ENCODE measurements at places on chromosomes 13 and 19.

DNA sequence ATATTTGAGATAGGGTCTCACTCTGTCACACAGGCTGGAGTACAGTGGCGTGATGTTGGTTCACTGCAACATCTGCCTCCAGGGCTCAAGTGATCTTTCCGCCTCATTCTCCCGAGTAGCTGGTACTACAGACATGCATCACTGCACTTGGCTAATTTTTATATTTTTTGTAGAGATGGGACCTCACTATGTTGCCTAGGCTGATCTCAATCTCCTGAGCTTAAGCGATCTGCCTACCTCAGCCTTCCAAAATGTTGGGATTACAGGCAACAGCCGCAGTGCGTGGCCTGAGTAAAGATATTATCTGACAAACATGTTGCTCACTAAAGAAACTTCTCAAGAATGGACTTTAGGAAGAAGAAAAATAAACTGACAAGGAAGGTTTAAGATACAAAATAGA lies 125.4 kb upstream of the ABCC4 start:
- DNase-seq, result no peak

DNA sequence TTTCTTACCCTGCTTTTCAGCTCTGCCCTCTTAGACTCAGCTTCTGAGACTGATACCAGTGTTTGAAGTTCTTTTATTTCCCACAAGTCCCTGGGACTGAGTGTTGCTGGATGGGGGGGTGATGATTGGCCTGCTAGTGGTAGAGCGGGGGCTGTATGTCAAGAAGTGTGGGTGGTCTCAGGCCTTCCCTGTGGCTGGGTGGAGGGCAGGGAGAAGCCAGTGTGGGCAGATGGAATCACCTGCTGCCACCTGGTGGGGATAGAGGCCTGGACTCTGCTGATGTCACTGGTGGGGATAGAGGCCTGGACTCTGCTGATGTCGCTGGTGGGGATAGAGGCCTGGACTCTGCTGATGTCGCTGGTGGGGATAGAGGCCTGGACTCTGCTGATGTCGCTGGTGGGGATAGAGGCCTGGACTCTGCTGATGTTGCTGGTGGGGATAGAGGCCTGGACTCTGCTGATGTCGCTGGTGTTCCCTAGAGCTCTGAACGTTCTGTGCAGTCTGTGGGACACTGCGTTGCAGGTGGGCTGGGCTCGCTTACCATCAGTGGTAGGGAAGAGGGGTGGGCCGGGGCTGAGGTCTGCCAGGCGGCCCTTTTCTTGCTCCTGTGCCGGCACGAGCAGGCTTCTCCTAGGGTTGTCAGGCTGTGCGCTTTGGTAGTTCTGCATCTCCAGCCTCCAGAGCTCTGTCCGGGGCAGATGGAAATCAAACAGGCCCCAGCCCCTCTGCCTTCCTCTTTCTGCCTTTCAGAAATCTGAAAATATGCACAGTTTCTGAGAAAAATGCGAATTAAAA lies 101.3 kb downstream of the ARHGEF7 start:
- DNase-seq, result peak; percentile 15

- DNase-seq, result peak; percentile 17
Observed at GRCh38 chr13:27379694-27380641, 44.5 kb upstream of the GTF3A start.

DNA sequence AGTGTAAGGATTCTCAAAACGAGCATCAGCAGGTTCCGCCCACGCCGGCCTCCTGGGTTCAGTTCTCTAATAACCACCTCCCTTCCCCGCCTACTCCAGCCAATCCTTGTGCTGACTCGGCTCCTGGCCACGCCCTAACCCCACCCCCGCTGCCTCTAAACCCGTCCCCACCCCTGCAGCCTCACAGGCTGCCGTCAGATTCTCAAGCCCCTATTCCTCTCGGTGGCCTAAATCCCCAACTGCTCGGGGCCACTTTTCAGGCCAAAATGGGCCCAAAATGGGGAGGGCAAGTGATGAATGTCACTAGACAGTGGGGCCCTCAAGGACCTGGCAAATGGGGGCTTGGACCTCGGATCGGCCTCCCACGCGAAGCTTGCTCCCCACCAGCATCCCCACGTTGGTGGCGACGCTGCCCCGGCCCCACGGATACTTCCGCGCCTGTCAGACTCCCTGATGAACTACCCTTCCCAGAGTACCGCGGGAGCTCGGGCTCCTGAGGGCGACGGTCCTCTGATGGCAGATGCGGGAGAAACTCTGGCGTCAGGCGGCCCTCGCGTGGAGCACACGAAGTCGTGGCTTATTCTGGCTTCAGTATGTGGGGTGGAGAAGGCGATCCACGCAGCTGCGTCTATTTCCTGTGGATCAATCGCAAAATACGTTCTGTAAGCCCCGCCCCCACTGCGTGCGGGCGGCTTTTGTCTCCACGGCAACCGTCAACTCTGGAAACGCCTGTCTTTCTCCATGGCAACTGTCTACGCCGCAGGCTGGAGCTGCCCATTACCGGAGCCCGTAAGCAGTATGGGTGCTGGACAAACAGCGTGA lies 24.8 kb downstream of the ZNF473 start:
- peak; percentile 61 for DNase-seq

GRCh38 chr13:43030548-43030947 lies 7.2 kb downstream of the DNAJC15 start:
- no peak for DNase-seq

- DNase-seq, result no peak
Observed at GRCh38 chr19:15253061-15253460, 20.8 kb upstream of the EPHX3 start.

- DNase-seq, result peak; percentile 0
Observed at GRCh38 chr19:55809381-55810058, 22.3 kb downstream of the NLRP11 start.

DNA sequence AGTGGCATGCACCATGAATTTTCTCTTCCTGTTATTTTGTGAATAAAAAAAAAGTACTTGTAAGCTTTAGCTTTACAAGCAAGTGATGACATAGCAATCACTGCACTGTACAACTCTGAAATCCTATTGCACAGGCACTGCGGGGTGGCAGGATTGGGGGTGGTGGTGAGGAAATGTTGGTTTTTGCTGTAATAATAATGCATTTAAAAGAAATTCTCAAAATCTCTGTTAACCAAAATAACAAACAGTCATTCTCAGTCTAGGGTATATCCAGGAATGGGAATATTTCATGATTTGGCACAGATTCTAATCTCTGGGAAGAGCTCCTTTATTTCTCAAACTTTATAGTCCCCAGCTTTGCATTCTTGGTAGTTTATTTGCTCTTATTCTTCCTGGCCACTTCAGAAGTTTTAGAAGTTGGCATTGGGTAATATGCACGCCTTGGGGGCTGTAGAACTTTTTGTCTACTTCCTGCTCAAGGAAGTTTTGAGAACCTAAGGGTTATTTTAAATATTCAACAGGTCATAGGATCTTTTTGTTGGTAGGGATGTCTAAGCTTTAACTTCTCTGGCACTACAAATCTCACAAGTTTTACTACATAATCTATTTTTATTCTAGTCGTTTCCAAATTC lies 353.0 kb upstream of the KLF12 start:
- no peak for DNase-seq

GRCh38 chr13:27372896-27373295 lies 51.5 kb upstream of the GTF3A start:
- DNase-seq, result no peak

DNA sequence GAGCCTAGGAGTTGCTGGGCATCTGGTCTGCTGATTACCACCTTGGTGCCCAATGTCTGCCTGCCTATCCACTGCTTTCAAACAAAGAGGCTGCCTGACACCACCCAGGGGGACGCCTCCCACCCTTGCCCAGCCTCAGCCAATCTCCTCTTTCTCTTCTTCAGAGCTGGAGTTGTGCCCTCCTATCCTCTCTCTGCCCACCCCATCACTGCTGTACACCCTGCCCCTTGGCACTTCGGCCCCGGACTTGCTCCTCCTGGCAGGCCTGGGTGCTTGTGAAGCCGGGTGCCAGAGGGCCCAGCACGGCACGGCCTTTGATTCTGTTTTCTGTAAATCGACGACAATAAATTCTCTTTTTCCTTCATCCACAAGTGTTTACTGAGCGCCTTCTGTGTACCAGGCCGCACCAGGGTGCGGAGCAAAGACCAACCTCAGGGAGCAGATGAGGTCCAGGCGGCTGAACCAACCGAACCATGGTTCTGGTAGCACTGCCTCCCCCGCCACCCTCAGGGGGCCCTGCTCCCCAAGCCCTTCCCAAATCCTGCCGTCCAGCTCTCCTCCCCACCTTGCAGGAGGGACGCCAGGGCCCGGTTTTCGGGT lies 5.0 kb downstream of the RNF225 start:
- no peak for DNase-seq

DNA sequence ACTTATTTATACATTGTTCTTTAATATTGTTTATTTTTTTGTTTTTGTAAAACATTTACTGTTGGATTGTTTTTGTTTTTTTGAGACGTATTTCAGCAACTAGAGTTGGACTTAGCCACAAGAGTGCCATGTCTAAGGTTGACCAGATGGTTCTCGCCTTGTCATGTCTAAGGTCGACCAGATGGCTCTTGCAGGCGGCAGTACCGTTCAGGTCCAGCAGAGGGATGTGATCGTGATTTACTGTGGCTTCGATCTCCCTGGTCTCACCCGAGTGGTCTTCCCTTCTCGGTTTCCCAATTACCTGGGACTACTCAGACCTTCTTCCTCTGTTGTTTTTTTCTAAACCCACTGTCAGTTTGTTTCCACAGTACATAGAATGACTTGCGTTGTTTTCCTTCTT lies 1438.6 kb downstream of the UQCRFS1 start:
- no peak for DNase-seq

- DNase-seq, result no peak
Observed at GRCh38 chr19:11479090-11479897, 1.6 kb downstream of the ELAVL3 start.

GRCh38 chr13:113644800-113645199 lies 13.2 kb downstream of the ATP4B start:
- no peak for DNase-seq

DNA sequence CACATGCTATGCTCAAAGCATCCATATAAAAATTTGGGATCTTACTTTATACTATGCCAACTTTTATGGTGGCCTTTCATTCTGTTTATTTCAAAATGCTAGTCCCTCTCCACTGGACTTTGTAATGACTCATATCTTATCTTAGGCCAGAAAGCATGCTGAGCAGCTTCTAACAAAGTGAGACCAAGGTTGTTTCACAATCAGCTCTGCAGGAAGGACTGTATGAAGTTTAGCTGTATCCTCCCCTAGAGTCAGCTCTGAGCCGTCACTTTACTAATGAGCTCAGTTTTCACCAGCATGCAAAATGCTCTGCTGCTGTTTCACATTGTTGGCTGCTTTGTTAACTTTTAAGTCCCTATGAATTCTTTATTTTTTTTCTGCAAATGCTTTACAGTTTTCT lies 1608.8 kb downstream of the OLFM4 start:
- DNase-seq, result no peak

DNA sequence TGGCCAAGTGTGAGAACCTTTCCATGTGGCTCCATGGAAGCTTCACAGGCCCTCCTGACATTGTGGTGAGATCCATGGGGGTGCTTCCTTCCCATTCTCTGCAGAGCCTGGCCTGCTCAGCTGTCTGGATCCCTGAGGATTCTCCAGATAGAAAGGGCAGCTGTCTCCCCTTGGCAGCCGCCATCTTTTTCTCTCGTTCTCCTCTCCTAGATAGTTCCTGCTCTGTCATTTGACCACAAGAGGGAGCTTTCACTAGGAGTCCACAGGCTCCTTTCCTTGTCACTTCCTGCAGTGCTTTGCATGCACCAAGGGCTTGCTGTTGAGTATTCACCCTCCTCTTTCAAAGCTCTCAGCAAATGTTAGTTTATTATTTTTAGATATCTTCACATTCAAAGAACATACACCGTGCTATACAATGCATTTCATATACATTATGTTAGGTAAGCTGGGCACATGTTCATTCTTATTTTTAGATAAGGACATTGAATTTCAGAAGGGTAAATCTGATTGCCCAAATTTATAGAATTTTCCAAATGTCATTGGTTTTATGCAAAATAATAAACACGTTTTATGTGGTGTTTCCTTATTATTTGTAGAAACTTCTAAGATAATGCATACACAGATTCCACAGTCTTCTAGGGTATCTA lies 133.2 kb downstream of the FRY start:
- DNase-seq, result peak; percentile 21

- no peak for DNase-seq
Observed at GRCh38 chr13:54449922-54450321, 1421.3 kb downstream of the OLFM4 start.

GRCh38 chr13:74466020-74466419 lies 331.8 kb upstream of the KLF12 start:
- DNase-seq, result no peak

- DNase-seq, result no peak
Observed at GRCh38 chr13:89750371-89750770, 1597.1 kb upstream of the MIR17HG start.

- no peak for DNase-seq
Observed at GRCh38 chr13:105952233-105952972, 583.1 kb downstream of the EFNB2 start.

DNA sequence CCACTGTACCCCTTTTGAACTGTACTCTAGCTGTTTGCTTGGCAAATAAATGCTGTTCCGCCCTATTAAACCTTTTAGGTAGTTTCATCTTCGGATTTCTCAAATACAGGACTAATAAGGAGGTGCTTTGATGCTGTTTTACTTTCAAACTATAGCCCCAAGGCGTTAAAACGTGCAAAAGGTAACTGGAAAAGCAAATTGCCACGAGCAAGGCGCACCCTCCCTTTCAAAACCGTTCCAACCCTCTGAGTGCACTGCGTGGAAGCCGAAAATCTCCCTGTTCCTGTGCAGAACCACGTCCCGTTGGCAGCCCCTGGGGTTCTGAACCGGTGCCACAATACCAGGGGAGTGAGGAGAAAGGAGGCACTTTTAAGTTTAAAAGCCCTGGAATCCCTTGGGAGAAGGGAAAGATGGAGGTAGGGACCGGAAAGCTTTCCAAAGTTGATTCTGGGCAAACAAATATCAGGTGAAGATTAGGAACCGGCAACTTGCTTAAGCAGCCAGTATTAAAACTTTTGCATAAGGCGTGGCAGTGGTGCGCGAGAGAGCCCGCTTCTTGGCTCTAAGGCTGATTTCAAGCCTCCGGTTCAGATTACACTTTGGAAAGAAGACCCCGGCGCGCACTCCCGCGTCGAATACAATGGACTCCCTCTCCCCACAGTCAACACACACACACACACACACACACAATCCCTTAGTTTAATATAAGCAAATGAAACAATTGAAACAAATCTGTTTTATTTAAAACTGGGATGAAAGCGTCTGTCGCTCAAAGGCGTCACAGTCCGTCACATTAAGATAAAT lies 9.5 kb downstream of the POU4F1 start:
- DNase-seq, result no peak
